ENCODE measurements at places on chromosomes 12 and 14.

- DNase-seq, result peak; percentile 69
Measured at GRCh38 chr12:49636979-49637755, 13.8 kb downstream of the PRPF40B start.

DNA sequence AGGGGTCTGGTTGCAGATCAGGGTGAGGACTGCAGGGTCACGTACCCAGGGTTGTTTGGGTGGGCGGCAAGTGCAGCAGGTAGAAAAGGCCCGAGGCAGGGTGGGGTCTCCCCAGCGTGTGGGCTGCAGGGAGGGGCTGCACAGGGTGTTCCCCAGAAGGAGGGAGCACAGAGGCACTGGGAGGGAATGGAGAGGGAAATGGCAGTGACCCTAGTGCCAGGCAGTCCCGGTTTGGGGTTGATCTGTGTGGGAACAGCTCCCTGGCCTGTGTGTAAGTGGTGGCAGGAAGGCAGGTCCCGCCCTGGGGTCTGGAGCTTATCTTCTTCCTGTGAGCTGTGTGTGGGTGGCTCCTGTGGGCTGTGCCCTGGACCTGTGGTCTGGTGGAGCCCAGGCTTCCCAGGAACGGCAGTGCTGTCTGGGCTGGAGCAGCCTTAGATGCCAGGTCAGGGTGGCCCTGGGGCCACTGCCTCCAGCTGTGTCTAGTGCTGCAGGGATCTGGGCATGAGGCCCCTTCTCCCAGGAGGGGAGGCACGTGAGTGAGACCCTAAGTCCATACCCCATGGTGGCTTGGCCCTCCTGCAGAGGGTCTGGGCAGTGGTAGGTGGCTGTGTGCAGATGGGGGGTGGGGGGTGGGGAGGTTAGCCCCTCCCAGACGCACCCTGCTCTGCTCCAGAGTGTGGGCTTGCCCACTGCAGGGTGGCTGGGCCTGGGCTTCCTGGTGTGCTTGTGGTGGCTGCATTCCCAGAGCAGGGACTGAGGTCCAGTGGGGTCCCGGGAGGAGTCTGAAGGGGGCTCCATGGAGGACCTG lies 363.5 kb downstream of the TMEM121 start:
- no peak for DNase-seq

GRCh38 chr12:124872068-124872719 lies 8.5 kb upstream of the SCARB1 start:
- DNase-seq, result no peak

GRCh38 chr14:87901236-87901635 lies 91.7 kb downstream of the GALC start:
- no peak for DNase-seq

DNA sequence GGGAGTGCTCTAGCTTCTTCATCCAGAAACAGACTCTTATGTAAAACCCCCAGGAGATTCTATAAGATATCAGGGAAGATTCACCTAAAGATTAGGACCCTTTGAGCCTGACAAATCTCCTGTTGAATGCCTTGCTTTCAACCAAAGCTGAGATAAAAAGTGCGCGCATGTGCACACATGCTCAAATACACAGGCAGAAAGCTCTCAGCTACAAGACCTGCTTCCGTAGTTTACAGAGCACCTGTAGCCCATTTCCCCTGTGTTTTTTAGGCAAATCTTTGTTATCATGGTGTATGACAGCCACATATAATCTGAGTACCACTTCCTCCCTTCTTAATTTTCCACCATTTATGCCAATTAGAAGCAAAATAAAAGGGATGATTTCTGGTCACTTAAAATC lies 866.9 kb downstream of the NRXN3 start:
- no peak for DNase-seq

DNA sequence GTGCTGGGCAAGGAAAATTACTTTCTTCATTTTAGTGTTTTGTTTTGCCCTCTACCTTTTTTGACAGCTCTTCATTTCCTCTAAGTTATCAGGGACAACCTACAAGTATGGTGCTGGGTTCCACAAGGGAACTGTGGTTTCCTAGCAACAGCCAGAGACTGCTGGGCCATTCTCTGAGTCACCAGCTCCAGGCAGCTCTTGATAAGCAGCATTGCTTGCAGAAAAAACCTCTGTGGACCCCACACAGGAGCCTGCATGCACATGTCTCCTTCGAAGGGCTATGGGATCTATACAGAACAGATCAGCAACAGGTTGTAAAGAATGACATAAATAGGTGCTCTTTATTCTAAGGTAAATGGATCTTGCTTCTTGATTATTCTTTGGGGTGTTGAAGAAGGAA lies 81.0 kb upstream of the CCDC196 start:
- peak; percentile 24 for DNase-seq

Measured in astrocyte of the spinal cord (primary cell).